ENCODE measurements at places on chromosomes 7 and 10.
A peak's percentile ranks its signal among the peaks of the same experiment; 100 is the strongest.

GRCh38 chr7:128938544-128939074, 882 bp downstream of the IRF5 start:
- DNase-seq = no peak

- DNase-seq = no peak
Observed at GRCh38 chr7:70446448-70447143, 685.3 kb upstream of the GALNT17 start.

- peak; percentile 56 for DNase-seq
Observed at GRCh38 chr7:28813243-28813962, 144.7 kb downstream of the TRIL start.

GRCh38 chr7:44258865-44259546, 58.2 kb downstream of the YKT6 start:
- no peak for DNase-seq

DNA sequence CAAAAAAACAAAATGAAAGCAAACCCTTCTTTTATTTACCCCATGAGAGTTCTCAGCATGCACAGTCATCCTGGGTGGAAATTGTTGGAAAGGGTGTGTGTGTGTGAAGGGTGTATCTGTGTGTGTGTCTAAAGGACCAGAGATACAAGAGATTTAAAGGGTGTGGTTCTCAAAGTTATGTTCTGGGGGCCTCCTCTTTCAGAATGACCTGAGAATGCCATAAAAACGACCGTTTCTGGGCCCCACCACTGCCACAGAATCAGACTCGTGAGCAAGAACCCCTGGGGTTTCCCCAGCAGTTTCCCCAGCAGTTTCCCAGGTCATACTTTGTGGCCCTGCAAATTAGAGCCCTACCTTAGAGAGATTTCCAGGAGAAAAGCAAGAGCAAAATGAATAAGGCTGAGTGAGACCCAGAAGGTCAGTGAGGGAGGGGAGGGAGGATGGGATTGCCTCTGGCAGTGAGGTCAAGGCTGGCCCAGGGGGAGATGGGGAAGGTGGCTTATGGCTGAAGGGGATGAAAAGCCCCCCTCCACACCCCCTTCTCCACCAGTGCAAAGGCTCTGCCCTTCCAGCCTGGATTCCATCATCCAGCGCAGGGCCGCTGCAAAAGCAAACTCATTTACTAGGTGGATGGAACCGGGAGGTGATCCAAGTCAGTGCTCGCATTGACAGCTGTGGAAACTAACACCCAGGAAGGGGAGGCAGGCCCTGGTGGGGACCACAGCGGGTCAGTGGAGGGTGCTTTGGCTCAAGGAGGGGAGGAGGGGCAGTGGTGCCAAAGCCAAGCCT, 10.2 kb downstream of the PYROXD2 start:
- DNase-seq = no peak

DNA sequence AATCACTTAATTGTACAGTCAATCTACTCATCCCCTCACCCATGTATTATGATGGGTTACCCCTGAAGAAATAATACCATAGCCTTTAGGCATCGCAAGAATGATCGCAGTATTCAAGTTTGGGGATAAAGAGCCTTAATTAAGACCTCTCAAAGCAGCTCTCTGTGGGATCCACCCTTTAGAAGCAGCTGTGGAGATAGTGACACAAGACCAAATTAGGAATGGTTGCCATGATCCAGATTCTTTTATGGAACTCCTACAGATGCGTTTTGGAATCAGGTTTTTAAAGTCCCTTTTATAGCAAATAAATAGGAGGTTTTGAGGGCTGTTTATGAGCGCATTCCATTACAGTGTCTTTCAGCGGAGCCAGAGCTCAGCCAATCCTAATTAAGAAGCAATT, 12.2 kb downstream of the TES start:
- no peak for DNase-seq

DNA sequence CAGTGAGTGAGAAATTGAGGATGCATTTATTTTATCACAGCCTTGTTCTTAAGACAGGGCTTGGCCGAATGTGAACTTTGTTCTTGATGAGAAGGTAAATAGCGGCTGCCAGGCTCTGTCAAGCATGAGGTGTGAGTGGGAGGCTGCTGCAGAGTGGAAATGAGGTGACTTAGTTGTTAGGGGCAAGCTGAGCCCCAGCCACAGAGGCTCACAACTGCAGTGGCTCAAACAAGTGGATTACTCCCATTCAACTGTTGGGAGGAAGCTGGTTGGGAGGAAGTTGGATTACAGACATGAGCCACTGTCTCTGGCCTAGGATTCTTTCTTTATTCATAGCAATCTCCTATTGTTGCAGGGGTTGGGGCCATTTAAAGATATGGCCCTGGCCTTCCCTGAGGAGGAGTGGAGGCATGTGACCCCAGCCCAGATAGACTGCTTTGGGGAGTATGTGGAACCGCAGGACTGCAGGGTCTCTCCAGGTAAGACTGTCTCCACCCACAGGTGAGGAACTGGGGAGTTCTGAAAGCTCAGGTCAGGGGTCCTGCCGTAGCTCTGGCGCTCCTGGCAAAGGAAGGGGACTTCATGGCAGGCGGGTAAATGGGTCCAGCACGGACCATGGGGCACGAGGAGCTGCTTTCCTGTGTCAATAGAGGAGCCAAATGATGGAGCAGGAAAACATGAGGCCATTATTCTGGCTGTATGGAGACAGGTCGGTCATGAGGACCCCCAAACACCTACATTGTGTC, 7.1 kb downstream of the ZSCAN25 start:
- DNase-seq = no peak

- DNase-seq = no peak
Observed at GRCh38 chr7:46565253-46566096, 644.4 kb upstream of the IGFBP3 start.

DNA sequence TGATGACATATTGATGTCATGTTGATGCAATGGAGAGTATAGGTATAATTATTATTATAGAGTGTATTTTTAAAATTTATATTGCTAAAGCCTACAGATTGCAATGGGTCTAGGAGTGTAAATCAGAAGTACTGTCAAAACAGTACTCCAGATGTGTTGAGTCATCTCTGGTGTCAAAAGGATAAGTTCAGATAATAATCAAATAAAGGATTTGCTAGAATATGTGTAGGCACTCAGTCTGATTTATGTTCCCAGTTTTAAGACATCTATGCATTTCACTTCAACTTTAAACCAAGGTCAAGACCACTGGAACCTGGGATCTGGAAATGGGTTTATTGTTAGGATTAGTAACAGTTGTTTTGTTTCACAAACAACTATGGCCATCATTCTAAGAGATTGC, 342.3 kb upstream of the BMPER start:
- no peak for DNase-seq

GRCh38 chr10:10797513-10797912, 220.2 kb upstream of the CELF2 start:
- DNase-seq = no peak

DNA sequence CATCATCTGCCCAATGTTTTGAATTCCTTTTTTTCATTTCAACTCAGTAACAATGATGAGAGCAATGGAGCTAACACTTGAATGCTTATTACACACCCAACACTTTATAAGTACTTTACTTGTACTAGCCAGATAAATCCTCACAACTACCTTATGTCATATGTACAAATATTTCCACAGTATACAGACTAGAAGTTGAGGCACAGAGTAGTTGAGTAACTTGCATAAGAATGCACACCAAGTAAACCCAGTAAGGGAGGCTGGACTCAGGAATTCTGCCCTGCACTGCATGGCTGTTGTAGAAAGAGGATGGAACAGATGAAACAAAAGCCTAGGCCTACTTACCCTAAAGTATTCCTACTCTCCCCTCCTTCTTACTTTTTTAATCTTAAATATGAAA, 15.8 kb downstream of the DPY19L1 start:
- no peak for DNase-seq

DNA sequence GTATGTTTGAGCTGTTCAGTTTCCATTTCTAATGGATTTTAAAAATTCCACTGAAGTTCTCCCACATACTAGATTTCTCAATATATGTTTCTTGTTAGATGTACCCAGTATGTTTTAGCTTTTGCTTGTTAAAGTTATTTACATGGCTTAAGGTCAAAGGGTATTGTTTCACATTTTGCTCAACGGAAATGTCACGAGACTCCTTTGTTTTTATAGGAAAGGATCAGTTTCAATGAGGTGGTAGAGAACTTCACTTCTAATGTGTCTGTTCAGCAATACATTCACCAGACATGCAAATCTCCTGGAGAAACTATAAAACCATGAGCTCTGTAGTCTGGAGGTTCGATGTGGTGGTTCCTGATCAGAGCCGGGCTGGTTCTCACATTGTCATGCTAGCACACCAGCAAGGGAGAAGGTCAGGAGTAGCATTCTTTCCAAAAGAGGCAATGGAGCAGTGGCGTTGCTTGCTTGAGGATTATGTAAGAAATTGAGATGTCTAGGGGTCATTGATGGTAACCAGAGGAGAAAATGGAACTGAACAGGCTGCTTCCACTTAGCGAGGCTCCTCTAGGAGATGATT, 114.0 kb downstream of the RAB18 start:
- no peak for DNase-seq

DNA sequence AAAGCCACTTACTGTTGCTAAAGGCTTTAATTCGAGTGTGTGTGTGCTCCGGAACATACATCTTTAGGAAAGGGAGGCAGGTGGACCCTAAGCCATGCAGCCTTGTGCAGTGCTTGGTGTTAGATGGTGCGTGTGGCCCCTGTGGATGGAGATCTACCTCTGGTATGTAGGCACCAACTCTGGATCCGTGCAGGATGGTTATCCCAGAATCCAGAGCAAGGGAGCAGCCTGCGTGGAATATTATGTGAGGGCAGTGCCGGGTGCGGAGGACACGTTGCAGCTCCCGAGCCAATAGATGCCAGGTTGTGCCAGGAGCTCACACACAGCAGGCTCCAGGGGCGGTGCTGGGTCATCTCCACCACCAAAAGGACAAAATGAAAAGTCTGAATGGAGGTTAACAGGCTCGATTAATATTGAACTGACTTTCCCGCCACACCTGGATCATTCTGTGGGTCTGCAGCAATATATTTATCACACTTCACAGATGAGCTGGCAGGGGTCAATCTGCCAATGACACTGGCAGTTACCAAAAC, 143.0 kb upstream of the NPS start:
- no peak for DNase-seq

GRCh38 chr10:61953183-61953582, 51.7 kb downstream of the ARID5B start:
- no peak for DNase-seq

- no peak for DNase-seq
Observed at GRCh38 chr7:137913985-137914384, 67.2 kb upstream of the DGKI start.

GRCh38 chr10:132471125-132471451, 66.5 kb upstream of the INPP5A start:
- no peak for DNase-seq

GRCh38 chr10:104043854-104044253, 41.8 kb downstream of the COL17A1 start:
- DNase-seq = no peak

DNA sequence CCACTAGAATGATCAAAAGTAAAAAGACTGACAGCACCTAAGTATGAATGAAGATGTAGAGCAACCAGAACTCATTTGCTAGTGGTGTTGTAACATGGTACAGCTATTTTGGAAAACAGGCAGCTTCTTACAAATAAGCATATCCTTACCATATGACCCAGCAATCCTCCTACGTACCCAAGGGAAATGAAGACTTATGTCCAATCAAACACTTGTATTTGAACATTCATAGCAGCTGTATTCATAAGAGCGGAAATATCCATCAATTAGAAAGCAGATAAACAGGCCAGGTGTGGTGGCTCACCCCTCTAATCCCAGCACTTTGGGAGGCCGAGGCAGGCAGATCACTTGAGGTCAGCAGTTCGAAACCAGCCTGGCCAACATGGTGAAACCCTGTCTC, 53.0 kb downstream of the KLRG2 start:
- DNase-seq = no peak

DNA sequence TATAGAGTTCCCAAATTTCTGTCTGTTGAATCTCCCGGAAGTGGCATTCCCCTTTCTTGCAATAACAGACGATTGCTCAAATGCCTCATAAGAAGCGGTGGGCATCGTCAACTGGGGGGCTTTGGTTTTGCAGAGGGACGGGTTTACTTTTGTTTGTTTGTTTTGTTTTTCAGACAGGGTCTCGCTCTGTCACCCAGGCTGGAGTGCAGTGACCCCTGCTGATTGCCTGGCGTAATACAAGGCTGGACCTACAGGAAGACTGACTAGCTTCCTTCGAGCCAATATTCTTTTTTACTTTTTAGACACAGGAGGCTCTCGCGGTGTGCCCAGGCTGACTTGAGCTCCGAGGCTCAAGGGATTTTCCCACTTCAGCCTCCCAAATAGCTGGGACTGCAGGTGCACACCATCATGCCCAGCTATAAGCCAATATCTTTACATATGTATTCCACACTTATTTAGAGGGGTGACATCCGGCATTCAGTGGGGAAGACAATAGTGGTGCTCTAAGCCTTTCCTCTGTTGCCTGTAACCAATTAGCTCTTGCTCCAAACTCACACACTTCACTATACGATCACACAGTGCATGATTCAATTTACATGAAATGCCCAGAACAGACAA, 58.1 kb downstream of the FHIP2A start:
- no peak for DNase-seq

DNA sequence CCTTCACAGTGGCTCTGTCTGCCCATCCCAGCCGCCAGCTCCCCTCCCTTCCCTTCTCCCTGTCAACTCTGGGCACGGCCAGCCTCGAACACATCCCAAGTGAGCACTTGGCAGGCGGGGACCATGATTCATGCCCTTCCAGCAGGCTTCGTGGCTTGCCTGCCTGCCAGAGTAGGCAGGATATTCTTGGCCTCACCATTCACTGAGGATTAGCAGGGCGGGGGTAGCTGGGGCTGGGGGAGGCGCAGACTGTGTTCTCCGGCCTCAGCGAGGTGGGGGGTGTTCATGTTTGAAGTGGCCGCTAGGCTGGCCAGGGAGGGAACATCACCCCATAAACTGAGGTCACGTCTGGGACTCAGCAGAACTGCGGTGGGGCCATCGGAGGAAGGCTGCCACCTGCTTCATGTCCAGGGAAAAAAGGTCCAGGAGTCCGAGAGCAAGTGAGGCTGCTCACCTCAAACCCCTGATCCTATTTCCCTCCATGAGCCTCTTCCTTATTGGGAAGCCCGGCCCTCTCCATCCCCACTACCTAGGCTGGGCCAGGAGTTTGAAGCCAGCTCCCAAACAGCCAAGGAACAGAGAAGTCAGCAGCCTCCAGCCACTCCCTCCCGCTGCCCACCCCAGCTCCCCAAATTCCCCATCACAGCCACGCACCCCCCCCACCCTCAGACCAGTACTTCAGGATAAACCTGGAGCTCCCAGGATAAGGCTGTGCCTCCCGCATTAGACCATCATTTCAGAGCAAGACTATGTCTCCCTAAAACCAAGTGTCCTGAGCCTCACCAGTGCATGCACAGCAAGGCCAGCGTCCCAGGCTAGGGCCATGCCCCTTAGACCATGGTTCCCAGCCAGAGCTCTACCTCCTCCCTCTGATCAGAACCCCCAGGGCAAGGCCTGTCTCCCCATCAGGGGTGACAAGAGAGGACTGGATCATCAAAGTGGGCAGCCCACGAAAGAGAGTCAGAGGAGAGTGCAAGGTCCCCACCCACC, 42.8 kb upstream of the RABGEF1 start:
- DNase-seq = no peak

GRCh38 chr10:132798403-132798802, 12.5 kb upstream of the NKX6-2 start:
- DNase-seq = no peak

All from cerebellar nuclear complex (tissue), 1 donor.